ENCODE measurements at places on chromosomes 11 and 22.

DNA sequence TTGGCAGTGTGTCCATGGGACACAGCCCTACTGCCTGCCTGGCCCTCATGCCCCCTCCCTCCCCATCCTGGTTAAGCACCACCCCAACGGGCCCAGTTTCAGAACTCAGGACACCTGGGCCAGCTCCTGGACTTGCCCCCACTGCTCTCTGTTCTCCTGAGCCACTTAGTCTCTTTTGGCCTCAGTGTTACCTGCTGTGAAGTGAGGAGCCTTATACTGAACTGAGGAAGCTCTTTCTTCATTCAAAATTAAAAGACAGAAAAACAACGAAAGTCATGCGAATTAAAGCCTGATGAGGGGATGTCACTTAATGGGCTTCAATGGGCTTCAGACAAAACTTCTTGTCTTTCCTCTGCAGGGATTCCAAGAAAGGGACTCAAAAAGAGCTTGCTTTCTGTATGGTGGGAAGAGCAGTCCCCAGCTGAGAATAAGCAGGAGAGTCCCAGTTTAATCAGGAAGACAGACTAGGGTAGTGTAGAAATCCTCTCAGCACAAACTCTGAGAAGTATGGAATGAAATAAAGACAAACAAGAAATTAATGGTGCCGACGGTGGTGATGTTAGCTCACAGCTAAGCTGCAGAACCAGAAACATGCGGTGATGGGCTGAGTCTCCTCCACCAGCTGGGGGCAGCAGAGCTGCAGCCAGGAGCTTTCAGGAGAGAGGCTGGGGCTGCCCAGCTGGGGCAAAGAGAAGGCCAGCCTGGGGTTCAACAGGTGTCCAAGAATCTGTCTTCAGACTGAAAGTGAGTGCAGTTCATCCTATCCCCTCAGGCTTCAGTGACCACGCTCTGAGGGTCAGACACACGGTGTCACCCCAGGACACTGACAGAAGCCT is 101.0 kb downstream of the GGTLC2 start:
- peak; percentile 34 for DNase-seq

DNA sequence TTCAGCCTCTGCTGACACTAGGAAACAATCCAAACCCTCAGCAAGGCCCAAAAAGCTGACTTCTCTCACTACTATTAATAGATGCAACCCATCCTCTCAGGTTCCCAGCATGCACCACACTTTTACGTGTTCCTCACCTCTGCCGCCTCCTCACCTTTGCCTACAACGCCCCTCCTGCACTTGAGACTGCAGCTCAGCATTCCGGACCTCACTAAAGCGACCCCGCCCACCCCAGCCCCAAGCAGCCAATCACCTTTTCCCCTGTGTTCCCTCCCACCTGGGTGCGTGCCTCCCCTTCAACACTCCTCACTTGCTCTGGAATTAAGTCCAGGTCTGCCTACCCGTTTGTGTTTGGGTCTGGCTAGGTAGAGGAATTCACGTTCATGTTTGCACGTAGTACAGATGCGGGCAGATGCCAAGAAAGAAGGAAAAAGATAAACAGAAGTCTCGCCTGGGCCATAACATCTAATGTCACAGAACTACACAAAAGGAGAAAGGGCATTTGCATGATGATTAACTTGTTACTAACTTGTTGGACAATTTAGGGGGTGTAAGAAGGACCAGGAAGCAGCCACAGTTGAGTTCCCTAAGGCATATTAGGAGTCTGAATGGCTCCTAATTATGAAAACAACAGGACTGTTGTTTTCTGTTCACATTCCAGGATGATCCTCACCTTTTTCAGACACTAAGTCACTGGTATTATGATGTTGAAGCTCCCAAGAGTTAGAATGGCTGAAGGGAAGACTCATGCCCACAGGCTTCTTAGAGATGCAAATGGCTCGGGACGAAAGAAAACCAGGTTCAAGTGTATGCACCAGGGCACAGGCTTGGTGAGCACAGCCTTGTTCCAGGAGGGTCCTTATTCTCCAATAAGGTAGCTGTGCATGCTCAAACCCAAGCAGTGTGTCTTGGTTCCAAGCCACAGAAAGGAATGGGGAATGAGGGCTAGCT is 102.2 kb downstream of the MICAL3 start:
- DNase-seq = no peak

- no peak for DNase-seq
Measured at GRCh38 chr11:76625472-76626186, 44.9 kb downstream of the LRRC32 start.

DNA sequence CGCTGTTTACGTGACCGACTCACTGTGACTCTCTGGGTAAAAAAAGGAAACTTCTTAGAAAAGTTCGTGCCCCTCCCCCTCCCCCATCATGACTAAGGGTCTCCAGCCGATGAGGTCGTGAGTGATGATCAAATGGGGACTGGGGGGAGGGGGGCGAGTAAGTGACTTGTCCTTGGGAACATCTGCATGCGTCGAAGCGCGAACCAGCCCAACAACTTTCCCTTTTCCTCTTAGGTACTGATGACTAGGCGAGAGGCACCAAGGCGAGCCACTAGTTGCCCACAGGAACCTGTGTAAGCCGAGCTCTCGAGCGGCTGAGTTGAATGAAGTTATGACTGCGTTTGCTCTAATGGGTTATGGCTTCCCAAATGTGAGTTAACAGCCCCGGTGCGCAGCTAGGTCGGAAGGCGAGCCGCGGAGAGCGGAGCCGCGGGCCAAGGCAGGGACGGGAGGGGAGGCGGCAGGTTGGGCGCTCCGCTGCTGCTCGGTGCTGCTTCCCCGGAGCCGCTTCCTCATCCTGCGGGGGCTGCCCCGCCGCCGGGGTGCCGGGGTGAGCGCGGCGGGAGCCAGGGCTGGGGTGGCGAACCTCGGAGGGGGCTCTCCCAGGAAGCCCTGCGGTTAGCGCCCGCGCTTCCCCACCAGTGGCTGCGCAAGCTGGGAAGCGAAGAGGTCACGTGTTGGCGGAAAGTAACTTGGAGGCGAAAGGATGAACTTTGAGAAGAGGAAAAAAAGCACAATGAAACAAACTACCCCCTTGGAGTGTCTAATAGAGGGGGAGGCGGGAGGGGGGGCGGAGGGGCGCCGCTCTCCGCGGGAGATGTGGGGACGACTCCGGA is 22.1 kb upstream of the BDNF start:
- DNase-seq = no peak

DNA sequence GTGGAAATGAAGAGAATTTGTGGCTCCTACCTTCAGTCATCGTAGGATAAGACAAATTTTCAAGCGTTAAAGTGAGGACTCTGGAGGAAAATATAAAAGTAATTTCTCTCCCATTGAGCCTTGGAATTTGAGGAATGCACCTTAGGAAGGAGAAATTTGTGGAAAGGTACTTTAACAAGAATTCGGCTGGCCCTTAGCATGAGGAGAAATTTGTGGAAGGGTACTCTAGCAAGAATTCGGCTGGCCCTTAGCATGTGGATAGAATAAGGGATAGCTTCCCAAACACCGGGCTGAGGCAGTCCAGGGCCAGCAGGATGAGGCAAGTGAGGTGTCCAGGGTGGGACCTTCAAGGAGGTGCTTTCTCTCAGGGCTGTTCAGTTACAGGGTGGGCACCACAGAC is 33.2 kb upstream of the FAR1 start:
- no peak for DNase-seq

GRCh38 chr11:35412285-35412684 is 7.1 kb downstream of the SLC1A2 start:
- no peak for DNase-seq

GRCh38 chr11:116112087-116112935 is 608.1 kb upstream of the CADM1 start:
- DNase-seq = no peak

- no peak for DNase-seq
Measured at GRCh38 chr22:27730641-27731433, 70.7 kb downstream of the MN1 start.

DNA sequence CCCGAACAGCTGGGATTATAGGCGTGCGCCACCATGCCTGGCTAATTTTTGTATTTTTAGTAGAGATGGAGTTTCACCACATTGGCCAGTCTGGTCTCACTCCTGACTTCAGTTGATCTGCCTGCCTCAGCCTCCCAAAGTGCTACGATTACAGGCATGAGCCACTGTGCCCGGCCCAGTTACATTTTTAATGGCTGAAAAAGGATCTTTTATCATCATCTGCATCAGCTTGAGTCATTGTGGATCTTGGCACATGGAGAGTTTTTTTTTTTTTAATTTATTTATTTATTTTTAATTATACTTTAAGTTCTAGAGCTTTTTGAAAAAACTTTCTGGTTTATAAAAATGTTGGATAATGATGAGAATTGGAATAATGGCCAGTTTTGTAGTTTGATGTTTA is 8.6 kb downstream of the IGHMBP2 start:
- DNase-seq = no peak

- DNase-seq = no peak
Measured at GRCh38 chr22:39457198-39457555, 365 bp downstream of the MGAT3 start.

- DNase-seq = no peak
Measured at GRCh38 chr11:6608726-6609501, 3.1 kb downstream of the TAF10 start.

DNA sequence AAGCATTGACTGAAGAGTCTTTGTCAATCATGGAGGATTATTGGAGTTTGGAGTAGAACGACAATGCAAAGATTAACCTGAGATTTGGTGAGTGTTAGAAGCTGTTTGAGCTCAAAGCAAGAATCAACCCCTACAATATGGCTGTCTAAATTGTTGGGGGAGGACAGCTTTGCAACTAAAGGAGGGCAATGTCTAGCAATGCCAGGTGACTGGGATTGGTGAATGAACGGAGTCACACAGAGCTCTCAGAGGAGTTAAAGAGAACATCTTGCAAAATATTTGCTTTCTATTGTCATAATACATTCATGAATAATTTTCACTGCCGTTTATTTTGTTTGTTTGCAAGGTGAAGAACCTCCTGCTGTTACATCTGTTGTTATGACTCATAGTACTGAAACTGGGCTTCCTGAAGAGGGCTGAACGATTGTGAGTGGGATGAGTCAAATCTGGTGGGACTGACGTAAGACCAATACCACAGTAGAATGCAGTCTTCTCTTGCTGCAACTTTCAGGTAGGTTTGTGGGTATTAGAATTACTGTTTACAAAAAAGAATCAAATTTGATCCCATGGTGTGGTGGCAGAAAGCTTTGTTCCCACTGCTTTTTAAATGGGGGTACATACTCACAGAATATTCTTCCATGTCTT is 281.9 kb downstream of the CADM1 start:
- no peak for DNase-seq

DNA sequence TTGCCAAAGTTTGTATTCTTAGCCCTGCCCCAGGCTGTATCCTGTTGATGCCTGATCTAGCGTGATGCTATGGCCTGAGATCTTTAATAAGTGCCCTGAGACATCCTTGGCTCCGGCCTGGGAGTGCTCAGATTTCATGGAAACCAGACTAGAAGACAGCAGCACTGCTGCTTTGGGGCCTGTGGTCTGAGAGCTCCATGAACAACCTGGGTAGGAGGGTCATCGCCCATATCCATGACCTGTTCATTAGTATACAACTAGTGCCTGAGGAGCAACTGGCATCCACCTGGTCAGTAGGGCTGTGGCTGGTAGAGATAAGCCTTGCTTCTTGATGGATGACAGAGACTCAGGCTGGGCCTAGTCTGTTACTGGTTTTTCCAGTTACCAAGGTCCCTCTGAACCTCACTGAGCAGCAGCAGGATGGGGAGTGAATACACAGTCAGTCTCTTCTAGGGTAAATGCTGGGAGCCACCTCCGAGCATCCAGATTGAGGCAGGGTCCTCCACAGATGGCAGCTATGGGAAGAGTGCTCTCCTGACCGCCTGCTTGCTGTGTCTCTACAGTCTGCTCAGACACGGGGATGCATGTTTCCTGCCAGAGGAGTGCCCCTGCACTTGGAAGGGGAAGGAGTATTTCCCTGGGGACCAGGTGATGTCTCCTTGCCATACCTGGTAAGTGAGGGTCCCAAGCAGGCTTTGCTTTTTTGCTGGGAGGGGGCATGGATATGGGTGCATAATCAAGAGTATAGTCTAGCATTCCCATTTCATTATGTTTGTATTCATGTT is 39.0 kb downstream of the OTOG start:
- no peak for DNase-seq

DNA sequence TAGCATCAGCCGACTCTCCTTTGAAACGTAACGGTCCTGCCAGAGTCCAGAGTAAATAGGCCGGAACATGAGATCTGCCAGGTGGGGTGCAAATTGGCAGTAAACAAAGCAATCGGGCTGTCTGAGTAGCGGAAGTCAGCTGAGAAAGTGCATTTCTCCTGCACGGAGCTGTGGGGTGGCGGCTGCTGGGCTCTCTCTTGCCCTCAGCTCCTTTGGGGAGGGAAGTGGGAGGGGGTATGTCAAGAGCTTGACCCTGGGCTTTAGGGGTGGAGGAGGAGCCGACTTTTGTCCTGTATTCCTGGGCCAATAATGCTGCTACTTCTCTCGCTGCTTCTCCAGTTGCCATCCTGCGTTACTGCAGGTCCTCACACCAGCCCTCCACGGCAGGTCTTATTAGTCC is 11.6 kb downstream of the GRIK4 start:
- DNase-seq = no peak

- DNase-seq = no peak
Measured at GRCh38 chr22:23274146-23274526, 93.8 kb downstream of the BCR start.

DNA sequence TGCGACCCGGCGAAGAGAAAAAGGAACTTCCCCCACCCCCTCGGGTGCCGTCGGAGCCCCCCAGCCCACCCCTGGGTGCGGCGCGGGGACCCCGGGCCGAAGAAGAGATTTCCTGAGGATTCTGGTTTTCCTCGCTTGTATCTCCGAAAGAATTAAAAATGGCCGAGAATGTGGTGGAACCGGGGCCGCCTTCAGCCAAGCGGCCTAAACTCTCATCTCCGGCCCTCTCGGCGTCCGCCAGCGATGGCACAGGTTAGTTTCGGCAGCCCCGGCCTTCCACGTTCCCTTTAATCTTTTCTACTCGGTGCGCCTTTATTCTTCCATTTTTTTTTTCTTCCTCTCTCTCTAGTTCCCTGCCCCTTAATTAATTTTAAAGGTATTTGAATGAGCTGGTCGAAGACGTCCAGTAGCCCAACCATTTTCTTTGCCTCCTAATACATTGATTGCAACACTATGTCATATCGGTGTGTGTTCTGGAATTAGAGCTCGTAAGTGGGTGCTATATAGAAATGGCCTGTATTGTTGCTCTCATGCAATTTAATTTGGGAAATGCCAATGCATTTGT is 537 bp downstream of the EP300 start:
- no peak for DNase-seq

- no peak for DNase-seq
Measured at GRCh38 chr11:112368381-112368780, 107.7 kb upstream of the PLET1 start.

DNA sequence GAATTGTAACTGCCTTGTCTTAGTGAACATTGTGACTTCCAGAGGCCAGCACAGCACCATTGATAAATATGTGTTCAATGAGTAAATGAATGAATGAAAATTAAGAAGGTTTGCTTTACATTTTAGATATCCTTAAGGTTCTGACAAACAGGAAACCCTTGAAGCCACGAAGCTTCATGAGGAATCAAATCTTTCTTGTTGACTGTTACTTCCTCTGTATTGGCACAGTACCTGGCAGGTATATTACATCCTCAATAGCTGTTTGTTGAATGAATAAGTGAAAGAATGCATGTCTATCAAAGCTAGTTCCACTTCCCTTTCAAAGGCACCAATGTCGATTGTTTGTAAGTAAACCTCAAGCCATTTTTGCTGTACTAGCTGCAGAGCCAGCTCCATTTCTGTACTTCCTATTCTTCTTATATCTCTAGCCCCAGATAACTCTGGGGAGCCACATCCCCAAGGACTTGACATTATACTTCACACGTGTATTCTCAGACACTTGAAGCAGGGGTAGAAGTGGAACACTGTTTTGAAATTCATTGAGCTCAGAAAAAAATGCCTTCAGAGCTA is 140.3 kb upstream of the RAG2 start:
- DNase-seq = no peak

- DNase-seq = no peak
Measured at GRCh38 chr11:69511358-69512055, 30.0 kb downstream of the LINC01488 start.
